Right atrium auricular region (tissue), 2 donors: ENCODE measurements at places on chromosomes 13 and 19.

DNA sequence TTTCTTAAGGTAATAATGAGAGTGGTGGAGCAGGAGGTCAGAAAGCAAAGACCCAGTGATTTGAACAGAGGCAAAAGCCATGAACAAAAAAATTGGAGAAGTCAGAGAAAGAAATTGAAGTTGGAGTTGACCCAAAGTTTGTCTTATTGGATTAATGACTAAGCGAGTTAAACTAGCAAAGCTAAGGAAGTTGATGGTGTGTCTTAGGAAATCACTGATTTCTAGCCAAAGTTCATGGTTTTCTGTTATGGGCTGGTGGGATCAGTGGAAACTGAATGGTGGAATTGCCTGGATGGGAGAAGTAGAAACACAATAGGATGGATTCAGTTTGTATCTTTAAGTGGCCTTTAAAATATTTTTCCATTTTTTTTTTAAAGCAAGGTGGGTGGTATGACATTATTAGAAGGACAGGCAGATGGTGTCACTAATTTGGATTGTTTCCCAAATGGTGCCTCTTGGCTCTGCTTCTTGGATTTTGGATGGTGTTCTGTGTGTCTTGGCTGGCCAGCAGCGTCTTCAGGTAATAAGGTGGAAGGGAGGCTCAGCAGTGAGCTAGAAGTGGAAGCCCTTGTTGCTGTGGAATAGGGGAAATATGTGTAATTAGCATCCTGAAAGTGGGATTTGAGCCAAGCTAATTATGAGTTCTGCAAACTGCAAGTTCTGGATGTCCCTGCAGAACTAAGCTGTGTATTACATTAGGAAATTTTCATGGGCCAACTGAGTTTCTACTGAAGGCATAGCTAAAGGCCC is 302.9 kb downstream of the LMO7 start:
- no peak for DNase-seq

- DNase-seq, result peak; percentile 82
Observed at GRCh38 chr13:19864746-19865309, 1.4 kb upstream of the ZMYM5 start.

GRCh38 chr19:38664503-38665211 is 17.2 kb downstream of the ACTN4 start:
- DNase-seq, result no peak

GRCh38 chr19:46931202-46931601 is 70.4 kb downstream of the ARHGAP35 start:
- no peak for DNase-seq

DNA sequence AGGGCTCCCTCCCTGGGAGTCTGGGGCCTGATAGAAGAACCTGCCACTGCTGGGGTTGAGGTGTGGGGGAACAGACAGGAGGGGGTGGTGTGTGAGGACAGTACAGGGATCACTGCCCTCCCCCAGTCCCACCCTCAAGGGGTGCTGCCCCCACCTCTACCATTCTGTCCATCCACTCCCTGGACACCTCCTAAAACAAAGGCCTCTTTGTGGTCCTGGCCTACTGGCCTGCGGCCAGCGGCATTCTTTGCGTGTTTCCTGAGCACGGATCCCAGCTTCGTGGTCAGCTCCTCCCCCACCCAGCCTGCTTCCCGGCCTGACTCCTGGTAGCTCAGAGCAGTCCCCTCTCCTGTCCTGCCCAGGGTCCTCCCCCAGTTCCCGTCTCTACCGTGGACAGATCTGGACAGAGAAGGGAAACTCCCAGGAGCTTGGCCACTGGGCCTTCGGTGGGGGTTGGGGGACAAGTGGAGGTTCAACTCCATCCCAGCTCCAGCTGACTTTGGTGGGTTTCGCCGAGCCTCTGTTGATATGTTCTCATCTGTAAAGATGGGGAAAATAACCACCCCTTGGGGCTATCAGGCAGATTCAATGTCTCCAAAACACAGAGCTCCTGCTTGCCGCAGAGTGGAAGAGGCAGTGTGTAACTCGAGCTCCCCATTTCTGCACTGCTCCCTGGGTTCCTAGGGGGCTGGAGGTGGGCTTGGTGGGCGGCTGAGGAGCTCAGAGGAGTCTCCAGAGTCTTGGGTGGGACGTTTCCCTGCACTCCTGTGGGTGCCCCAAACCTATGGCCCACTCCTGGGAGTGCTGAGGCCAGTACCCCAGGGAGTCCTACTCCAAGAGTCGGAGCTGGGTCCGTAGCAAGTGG is 48.7 kb downstream of the LYL1 start:
- peak; percentile 97 for DNase-seq

GRCh38 chr13:74825152-74825937 is 656.6 kb downstream of the TBC1D4 start:
- no peak for DNase-seq

- DNase-seq, result no peak
Observed at GRCh38 chr19:42419309-42419708, 7.9 kb downstream of the LIPE start.

GRCh38 chr13:106103779-106104178 is 431.7 kb downstream of the EFNB2 start:
- no peak for DNase-seq
